ENCODE measurements at places on chromosomes 6 and 20.

- no peak for DNase-seq
Measured at GRCh38 chr6:71533939-71534379, 245.3 kb downstream of the OGFRL1 start.

DNA sequence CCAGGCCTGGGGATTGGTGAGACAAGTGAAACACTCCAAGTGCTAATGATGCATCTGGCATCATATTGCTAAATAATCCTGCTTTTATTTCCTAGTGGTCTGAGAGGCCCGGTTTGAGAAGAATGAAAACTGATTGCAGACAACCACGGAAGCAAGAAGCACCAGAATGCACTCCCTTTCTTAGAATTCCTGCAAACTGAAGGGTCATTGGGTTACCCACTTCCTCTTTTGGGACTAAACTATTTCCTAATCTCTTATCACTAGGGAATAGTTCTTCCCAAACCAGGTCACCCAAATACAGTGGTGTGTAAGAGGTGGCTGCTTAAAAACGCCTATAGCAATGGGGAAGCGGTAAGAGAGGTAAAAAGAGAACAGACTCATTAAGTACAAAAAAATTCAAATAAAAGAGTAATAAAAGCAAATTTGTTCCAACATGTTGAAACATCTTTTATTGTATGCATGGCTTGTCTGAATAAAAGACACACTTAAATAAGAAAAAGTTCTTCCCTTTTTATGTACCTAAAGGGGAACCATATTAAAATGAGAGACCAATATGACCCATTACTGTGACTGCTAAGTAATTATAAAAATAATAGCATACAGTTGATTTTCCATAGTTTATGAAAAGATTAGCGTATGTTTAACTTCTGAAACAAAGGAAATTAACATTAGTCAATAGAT is 125.8 kb downstream of the MYB start:
- DNase-seq: no peak

GRCh38 chr6:92701425-92702096 is 717.8 kb downstream of the EPHA7 start:
- no peak for DNase-seq

DNA sequence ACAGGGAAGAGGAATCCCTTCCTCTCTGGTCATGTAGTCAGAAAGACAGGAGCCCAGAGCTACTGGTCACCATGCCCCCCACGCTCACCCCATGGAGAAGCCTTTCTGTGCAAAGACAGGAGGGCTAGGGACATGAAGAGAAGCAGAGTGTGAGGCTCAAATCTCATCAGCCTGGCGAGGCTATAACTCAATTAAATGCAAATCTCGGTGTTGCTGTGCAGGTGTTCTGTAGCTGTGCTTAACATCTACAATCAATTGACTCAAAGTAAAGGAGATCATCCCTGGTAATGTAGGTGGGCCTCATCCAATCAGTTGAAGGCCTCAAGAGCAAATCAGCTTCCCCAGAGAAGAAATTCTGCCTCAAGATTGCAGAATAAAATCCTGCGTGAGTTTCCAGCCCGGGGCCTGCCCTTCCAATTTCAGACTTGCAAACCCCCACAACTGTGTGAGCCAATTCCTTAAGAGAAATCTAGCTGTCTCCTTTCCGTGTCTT is 64.4 kb downstream of the CHMP4B start:
- DNase-seq: no peak

DNA sequence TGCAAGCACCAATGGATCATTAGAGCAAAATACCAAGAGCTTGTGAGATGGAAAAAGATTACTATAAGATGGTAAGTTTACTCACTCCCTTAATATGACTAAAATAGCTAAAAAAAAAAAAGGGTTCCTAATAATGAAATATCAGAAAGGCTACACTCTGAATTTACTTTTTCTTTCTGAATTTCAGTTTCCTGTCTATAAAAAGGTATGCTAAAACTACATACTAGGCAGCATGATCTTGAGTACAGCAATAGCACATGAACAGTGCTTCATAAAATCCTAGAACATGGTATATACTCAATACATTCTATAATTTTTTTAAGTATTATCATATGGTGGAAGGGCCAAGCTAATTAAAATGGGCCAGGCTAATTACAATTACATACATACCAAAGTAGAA is 24.0 kb upstream of the FAM135A start:
- DNase-seq: no peak

DNA sequence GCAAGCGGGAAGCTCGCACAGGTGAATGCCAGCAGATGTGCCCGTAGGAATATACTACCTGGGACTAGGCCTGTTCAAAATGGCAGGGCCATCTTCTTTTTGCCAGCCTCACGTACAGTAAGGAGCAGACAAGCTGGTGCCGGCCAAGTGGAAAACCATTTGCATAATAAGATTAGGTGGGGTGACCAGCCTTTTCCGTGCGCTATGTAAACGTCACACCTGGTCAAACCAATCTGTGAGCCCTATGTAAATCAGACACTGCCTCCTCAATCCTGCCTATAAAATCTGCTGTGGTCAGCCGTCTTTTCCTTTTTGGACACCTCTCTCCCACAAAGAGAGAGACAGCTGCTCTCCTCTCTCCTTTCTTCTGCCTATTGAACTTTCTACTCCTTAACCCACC is 60.8 kb upstream of the TMEM30A start:
- DNase-seq: no peak

DNA sequence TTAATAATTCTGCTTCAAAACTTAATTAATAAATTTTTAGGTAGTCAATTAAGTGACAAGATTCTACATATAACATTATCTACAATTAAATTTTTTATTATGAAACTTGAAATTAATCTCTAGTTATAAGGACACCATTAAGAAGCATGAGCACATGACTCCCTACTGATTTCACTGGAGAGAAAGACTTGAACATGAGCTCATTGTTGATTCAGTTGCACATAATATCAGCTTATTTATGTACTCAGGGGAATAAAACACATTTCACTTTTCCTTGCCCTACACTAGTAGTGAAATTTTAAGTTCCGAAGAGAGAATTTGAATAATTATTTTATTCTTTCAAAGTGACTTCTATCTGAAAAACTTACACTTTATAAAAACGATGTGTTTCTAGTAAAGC is 370.2 kb upstream of the EPHA7 start:
- no peak for DNase-seq
